ENCODE measurements at places on chromosomes 12 and 14.
A peak's percentile ranks its signal among the peaks of the same experiment; 100 is the strongest.

DNA sequence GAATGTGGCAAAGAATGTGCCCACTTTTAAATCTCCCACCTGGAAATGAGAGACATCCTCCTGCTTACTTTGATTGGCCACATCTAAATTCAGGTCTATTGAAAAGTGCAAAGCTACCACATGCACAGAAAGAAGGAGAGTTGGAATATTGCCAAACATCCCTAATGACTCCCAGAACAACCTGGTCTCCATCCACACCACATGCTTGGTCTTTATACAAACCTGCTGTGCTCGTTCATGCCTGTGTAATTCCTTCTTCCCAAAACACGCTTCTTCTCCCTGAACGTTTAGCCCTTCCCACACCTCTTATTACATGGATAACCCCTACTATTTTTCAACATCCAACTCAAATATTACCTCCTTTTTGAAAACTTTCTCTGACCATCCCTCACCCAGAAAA lies 66.2 kb upstream of the BCL2L14 start:
- no peak for DNase-seq

GRCh38 chr12:121288158-121288845 lies 8.2 kb downstream of the CAMKK2 start:
- DNase-seq: peak; percentile 56

GRCh38 chr14:103512701-103513611 lies 9.7 kb downstream of the CKB start:
- DNase-seq: peak; percentile 82

DNA sequence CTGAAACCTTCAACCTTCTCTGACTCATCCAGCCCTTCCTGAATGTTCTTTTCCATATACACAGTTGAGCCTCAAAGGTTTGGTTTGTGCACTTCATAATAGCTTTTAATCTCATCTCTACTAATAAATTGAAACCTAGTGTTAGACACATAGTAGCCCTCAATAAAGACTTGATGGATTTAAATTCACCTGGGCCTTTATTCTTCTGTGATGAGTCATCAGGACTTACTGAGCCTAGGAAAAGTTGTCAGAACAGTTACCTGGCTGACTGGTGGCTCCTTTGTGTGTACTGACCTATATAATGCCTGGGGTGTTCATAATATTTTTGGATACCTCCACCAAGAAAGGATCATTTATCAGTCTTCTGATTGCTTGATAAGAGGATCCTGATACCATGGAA lies 86.4 kb upstream of the NTF3 start:
- DNase-seq: no peak

GRCh38 chr14:78403278-78403815 lies 233.2 kb downstream of the NRXN3 start:
- no peak for DNase-seq

DNA sequence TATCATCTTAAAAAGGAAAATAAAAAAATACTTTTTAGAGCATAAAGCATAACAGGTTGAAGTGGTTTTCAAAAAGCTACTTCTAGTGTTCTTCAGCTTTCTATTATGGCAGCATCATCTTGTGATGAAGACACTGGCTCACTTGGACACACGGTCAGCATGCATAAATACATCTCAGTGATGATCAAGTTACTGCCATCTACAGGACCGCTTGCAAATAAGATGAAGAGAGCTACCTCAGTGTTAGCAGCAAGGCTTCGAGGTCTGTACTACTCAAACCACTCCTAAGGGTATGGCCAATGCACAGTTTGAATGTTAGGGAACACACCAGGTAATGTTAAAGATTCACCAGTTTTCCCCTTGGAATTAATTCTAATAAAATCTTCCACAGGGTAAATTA lies 58.8 kb downstream of the GALC start:
- no peak for DNase-seq

GRCh38 chr12:3646561-3647241 lies 106.2 kb downstream of the CRACR2A start:
- DNase-seq: no peak

DNA sequence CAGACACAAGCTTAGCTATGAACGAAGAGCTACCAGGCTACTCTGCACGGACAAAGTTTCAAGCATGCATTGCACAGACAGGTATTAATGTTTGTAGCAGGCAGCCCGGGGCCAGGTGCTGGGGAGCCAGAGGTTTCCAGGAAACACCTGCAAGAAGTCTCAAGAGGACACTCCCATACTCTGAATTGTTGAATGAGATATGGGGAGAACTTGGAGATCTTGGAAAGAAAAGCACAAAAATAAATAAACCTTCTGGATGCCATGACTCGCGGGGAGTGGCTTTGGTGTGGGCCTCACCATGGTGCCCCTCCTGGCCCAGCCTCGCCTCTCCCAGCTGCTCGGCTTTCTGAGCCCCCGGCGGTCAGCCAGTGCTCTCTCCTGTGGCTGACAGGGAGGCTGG lies 186.8 kb downstream of the TTC7B start:
- DNase-seq: no peak

- DNase-seq: peak; percentile 75
Measured at GRCh38 chr12:48999371-49000131, at the start of gene DDN. DDN (minus strand) TSS chr12:48999375; CDS start chr12:48999287, 88 bp downstream.

GRCh38 chr12:94150240-94151121 lies 2.1 kb downstream of the PLXNC1 start:
- DNase-seq: peak; percentile 78

GRCh38 chr12:24803430-24804245 lies 145.3 kb downstream of the BCAT1 start:
- peak; percentile 16 for DNase-seq

GRCh38 chr12:64560396-64561301 lies 49.6 kb upstream of the RASSF3 start:
- no peak for DNase-seq

GRCh38 chr14:76937181-76938091 lies 91.1 kb downstream of the IRF2BPL start:
- peak; percentile 35 for DNase-seq

- DNase-seq: no peak
Measured at GRCh38 chr12:75695926-75696325, 184.5 kb upstream of the KRR1 start.

DNA sequence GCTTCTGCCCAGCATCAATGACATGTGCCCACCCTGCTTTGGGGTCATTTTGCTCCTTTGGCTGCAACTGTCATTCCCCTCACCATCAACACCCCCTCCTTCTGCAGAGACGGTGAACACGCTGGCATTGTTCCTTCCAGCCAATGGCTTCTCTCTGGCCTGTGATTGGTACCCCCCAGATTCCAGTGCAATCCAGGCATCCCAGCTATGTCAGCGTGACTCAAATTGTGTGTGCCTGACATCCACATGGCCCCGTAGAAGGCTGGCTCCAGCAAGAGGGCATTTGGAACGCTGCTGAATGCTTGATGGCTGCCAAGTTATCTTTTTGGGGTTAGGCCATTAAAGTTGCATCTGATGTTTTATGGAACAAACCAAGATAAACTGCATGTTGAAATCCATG lies 21.0 kb upstream of the CCND2 start:
- no peak for DNase-seq

DNA sequence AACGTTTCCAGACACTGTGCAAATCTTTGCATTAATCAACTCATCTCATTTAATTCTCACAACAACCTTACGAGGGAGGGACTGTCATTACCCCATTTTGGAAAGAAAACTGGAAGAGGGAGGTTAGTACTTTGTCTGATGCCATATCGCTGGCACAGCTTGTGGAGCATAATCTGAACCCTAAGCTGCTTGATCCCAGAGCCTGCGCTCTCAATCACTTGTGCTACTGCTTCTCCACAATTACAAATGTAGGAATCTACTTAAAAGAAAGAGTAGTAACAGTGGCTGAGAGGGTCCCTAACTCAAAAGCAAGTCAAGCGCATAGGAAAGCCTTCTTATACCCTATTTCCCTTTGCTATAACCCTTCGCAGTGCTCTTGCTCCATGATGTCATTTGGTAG lies 3.2 kb downstream of the EFS start:
- DNase-seq: no peak

DNA sequence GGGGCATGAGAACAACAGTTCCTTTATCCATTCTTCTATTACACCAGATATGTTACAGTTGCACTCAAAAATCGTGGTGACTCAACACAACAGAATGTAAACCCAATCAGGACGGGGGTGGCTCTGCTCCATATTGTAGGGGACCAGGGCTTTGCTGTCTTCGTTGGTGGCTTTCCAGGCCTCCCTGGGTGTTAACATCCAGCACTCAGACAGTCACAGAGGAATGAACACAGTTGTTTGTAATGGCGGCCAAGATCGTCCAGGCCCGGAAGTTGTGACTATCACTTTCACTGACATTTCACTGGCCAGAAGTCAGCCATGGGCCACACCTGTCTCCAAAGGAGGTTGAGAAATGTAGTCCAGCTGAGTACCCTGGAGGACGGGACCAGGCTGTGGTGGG lies 204.1 kb downstream of the CACNA1C start:
- DNase-seq: no peak

DNA sequence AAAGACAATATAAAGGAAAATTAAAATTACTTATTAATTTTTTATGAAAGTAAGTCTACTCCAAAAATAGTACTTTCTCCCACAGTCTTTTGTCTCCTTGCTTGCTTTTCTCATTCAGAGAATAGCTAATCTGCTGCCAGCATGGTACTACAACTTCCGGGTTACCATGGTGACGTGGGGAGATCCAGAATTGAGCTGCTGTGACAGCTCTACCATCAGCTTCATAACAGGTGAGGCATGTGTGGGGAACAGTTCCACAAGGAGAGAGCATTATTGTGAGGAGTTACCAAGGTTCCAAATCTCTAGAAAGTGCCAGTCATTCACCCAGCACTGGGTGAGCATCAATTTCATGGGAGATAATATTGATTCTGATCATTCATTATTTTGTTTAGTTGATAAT lies 197.8 kb downstream of the PTPRO start:
- no peak for DNase-seq

DNA sequence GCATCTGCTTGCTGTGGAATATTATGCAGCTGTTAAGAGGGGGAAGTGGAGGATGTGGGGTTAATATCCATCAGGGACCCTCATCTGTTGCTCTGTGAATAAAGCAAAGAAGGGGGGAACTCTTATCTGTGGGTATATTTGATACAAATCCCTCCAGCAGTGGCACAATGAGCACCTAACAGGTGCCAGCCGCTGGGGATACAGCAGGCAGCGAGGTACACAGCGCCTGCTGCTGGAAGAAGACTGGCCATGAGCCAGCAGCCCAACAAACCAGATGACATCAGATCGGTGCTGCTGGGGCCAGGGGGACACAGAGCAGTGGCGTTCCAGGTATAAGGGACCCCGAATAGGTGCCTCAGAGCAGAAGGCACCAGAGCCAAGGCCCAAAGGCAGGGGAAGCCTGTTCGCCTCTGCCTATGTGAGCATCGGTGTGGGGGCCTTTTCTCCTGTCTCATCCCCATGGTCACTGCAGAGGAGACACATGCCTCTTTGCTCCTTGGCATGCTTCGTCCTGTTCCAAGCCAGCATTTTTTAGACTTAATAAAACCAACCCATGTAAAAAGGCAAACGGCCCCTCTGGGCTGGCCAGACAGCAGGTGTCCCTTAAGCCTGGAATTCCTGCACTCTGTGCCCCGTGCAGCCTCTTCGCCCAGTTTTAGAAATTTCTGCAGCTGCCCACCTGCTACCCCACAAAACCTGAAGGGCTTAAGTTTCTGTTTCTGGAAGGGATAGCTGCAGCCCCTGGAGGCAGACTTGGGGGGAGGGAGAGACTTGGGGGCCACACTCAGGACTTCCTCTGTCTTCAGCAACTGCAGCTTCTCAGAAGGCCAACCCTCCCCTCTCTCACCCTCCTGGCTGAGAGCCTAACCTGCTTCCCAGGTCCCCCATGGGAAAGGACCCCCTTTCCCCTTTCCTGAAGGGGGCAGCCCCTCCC lies 1.6 kb upstream of the CKB start:
- DNase-seq: no peak

DNA sequence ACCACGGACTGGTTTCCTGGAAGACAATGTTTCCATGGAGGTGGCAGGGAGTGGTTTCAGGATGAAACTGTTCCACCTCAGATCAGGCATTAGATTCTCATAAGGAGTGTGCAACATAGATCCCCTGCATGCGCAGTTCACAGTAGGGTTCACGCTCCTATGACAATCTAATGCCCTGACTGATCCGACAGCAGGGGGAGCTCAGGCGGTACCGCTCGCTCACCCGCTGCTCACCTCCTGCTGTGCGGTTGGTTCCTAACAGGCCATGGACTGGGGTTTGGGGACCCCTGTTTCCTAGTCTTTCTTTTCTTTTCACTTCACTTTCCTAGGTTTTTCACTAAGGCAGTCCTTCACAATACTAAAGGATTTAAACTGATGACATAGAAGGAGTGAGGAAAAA lies 39.6 kb downstream of the GUCY2C start:
- DNase-seq: no peak

DNA sequence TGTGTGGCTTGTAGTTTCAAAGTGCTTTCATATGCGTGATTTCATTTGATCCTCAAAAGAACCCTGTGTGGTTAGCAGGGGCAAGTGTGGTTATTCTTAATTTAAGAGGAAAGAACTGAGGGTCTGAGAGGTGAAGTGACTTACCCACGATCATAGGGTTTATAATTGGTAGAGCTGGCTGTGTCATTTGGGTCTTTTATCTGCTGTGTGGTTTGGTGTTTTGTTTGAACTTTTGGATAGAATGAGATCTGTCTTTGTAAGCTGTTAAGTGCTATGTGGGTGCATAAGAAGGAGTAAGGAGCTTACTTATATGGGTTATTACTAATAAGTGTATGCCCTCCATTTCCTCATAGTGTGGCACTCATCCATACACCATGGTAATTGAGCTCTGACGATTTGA lies 190.0 kb downstream of the CACNA1C start:
- no peak for DNase-seq

- DNase-seq: no peak
Measured at GRCh38 chr12:132422381-132423043, 67.4 kb upstream of the FBRSL1 start.

GRCh38 chr12:83827193-83827592 lies 1085.4 kb downstream of the SLC6A15 start:
- DNase-seq: no peak

DNA sequence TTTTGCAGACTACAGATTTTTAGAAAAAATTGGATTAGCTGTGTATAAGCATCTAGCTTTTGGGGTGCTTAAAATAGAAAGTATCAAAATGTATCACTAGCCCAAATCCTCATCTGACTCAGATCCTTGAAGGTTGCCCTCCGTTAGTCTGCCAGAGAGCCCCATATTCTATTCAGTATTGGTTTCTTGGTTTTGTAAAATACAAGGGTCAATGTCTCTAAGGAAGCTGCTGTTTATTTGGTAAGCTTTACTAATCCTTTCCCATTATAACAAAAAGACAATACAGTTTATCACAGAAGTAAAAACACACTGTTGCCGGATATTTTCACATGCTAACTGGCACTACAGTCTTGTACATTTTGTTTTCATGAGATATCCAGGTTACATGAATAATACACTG lies 92.8 kb upstream of the PTHLH start:
- no peak for DNase-seq

DNA sequence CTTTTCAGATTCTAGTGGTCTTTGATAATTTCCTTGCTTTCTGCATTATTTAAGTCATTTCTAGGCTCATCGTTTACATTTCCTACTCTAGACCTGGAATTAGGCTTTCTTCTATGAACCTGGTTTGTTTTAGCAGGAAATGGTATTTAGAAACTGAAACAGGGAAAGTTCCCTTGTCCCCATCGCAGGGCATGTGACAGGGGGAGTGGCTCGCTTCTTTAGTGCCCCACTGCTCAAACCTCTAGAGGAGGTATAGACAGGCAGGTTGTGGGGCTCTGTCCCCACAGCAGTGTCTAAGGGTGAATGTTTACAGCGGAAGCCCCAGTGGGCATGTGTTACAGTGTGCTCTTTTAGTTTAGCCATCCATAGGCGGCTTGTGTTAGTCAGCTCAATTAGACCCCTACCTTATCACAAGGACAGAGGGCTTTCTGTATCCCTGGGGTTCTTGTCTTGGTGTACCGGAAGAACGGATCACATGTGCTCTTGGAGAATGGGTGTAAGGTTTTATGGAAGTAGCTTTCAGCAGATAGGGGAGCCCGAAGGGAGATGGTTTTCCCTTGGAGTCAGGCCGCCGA lies 25.0 kb downstream of the IFT81 start:
- DNase-seq: no peak
